ENCODE measurements at places on chromosomes 1 and 21. TPM values are rescaled to one million over a fixed set of nuclear protein-coding genes. Genes with fewer than 3 reads are reported as not detected.

- no peak for DNase-seq
Observed at GRCh38 chr1:248825573-248825908, 174 bp downstream of the SH3BP5L start.

DNA sequence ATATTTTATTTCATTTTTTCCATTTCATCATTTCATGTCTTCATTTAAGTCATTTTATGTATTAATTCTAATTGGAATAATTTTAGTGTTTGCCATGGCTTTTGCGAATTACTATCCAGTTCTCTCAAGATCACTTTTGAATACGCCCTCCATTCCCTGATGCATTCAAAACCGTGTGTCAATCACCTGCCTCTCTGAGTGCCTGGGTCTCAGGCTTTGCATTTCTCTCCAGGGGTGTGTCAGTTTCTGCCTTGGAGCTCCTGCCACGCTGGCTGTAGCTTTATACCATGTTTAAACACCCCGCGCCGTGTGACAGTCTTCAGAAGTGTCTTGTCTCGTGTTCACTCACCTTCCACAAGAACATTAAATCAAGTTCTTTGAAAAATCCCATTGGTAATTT lies 7.4 kb upstream of the DNMT3L start:
- DNase-seq: no peak

The C4BPA gene
- not detected for total RNA-seq

The WLS gene
- 113 TPM for total RNA-seq

DNA sequence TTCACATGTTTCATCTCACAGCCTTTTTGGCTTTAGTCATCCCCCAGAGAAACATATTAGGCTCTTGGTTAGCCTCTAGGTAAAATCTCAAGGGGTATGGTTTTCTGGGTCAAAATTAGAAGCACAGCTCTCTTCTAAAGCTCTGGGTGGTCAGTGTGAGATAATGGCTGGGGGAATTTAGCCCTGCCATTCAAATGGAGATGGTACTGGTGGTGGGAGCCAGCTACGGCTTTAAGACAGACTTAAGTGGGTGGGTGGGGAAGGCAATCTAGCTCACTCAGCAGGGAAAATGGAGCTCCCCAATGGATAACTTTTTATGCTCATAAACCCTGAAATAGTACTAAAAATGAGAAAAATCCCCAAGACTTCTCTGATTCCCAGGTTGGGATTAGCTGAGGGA lies 5.7 kb downstream of the TEX38 start:
- no peak for DNase-seq

The ST6GALNAC3 gene
- 4.5 TPM for total RNA-seq

DNA sequence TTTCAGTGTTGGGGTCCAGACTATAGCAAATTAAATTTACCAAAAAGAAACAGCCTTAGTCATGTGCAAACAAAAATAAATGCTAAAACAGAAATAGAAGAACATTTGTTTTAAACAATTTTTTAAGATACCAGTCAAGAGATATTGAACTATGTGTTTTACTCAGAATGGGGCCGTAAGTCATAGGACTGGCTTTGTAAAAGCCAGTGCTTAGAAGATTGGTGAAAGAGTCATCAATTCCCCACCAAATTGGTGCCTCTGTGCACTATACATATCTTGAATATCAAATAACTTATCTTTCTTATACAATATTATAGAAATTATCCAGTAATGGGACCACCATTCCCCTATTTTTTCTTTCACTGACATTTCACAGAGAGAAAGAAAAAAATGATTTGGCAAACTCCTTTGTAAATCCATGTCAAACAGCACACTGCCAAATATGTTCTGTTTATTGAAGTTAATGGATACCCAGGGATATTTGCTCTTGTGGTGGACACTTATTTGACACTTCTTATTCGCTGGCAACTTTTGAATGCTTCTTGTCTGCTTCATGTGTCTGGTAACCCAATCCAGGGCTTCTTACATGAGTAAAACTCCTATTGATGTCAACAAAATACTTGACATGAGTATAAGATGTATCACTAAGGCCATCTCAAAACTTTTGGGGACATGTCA lies 145.7 kb upstream of the PKN2 start:
- no peak for DNase-seq

GRCh38 chr1:228002792-228003191 lies 4.0 kb upstream of the WNT3A start:
- no peak for DNase-seq

- no peak for DNase-seq
Observed at GRCh38 chr1:43526002-43526401, 4.7 kb upstream of the PTPRF start.

DNA sequence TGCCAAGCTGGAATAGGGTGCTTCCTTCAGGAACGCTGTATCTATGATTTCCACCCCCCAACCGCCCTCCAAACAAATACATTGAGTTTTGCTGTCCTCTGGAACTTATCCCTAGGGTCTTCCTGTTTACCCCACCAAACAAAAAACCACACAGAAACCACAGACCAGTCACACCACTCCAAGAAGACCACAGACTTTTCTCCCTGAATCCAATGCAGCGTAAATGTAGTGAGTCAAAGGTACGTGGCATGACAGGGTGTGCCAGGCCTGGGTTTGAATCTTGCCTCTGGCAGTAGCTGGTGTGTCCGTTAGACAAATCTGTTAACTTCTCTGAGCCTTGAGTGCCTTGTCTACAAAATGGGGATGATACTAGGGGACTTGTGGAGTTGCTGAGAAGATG lies 27.8 kb downstream of the ASAP3 start:
- no peak for DNase-seq

- no peak for DNase-seq
Observed at GRCh38 chr1:239823852-239824251, 267.8 kb upstream of the FMN2 start.

GRCh38 chr1:43305926-43306687 lies 5.3 kb downstream of the TIE1 start:
- DNase-seq: no peak

The DNAI4 gene
- 17.9 TPM for total RNA-seq

DNA sequence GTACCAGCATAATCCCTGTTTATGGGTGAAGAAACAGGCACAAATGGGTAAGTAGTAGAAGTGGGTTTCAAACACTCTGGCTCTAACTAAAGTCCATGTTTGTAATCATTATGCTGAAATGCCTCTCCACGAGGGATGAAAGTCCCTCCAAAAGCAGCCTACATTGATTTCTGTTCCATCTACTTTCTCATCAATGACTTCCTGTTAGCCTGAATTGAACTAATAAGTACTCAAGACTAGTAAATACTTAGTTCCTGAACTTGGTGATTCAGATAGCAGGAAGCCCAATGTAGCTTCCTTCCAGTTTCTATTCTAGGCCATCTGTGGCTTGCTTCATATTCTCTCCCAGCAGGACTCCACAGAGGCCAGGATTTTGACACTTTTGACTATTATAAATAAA lies 11.3 kb upstream of the BACH1 start:
- no peak for DNase-seq

DNA sequence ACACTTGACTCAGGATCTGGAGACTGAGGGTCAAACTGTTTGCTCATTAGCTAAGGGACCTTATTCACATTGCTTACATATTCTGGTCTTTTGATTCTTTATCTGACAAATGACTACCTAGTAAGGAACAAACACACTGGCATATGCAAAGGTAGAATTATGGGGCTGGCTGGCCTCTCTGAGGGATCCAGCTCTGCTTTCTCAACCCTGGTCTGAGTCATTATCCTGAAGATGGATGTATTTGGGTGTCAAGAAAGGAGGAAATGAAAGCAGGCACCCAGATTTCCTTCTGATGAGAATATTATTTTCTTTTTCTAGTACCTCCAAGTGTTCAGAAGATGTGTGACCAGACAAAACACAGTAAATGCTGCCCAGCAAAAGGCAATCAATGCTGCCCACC lies 6.0 kb downstream of the SMCP start:
- DNase-seq: no peak

GRCh38 chr21:43318841-43319781 lies 107.8 kb downstream of the SIK1 start:
- DNase-seq: no peak

GRCh38 chr1:107877745-107878144 lies 87.2 kb downstream of the VAV3 start:
- DNase-seq: no peak

The FTCD gene
- total RNA-seq: 2.2 TPM

DNA sequence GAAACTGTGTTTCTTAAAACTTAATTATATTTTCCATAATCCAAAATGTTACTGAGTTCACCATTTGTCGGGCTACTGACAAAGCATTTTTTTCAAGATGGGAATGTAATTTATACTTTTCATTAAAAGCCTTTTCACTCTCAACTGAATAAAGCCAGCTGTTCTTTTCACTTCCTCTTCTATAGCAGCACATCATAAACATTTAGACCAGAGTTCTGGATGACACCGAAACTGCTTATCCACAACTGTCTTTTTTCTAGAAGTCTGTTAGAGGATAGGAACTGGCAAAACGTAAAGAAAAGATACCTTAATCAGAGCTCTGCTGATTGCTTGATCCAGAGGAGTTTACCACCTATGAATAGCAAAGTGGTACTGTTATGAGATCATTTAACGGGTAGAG lies 594.7 kb downstream of the ADGRL2 start:
- no peak for DNase-seq

DNA sequence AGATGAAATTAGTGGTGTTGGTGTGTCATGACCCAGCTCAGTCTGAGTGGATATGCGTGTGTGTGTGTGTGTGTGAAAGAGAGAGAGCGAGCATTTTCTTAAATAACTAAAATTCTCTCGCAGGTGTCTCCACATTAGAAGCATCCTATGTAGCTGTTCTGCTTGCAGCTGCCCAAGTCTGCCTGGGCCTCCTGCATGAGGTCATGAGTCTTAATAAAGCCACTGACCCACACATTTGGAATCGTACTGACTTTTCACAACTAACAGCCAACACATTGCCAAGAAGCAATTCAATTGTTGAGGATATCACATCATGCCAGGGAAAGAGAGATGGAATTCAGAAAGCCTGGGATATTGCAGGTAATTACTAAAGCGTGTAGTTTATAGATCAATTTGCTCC lies 238.2 kb upstream of the AJAP1 start:
- no peak for DNase-seq

- DNase-seq: no peak
Observed at GRCh38 chr21:37455504-37455911, 88.9 kb downstream of the DYRK1A start.

DNA sequence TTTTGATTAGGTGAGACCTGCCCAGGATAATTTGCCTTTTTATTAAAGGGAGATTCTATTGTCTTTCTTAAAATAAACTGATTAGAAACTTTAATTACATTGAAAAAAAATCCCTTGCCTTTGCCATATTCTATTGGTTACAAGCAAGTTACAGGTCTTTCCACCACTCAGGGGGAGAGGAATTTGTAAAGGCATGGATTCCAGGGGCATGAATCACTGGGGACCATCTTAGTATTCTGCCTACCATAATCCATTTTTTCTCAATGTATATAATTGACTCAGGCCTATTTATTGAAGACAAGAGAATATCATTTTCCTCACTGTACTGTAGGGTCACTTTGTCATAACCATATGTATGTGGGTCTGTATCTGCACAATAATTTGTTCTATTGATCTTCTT lies 124.3 kb upstream of the PDE4B start:
- no peak for DNase-seq

The PRMT6 gene
- total RNA-seq: 4.1 TPM

DNA sequence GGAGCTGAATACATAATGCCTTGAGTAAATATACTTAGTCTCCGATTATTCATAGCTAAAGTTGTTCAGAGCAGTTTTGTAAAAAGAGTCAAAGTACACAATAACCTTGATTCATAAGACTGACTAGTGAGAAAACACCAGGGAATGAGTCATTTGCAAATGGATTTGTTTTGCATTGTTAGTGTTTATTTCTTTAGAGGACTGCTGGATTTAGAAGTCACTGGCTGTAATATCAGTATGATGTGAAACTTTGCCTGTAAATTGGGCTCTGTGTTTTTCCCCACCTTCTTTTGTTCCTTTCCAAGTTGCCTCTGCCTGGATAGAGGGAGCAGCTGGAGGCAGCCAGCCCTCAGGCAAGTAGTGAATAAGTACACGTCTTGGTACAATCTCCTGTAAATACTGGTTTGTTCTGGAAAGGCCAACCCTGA lies 474.7 kb downstream of the NUF2 start:
- no peak for DNase-seq

DNA sequence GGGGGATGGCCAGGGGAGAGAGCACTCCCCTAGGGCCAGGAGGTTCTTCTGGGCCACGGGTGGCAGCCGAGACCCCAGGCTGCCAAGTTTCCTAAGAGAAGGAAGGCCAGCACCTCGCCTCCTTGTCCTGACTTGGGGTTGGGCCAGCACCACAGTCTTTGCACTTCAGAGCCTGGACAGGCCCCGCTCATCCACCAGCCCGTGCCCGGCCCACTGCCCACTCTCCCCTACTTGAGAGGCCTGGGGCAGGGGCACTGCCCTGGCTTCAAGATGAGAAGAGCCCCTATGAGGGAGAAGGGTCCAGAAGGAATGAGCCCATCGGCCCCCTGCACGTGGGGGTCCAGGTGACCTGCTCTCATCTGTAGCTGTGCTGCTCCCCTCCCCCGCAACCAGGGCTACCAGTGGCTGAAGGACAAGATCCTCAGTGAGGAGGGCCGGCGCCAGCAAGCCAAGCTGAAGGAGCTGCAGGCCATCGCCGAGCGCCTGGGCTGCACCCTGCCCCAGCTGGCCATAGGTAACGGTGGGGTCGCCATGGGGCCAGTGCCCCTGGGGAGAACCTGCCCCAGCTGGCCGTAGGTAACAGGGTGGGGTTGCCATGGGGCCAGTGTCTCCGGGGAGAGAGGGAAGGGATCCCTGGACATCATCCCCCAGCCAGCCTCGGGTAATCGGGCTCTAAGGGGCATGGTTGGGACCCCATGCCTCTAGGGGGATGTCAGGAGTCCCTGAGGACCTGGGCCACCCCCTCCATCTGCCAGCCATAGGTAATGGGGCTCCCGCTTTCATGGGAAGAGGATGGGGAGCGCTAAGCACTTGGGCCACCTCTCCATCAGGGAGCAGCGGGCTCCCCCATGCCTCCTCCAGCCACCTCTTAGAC lies 50.8 kb downstream of the KCNAB2 start:
- peak; percentile 12 for DNase-seq

- DNase-seq: no peak
Observed at GRCh38 chr21:42892582-42892930, 553 bp upstream of the NDUFV3 start.

DNA sequence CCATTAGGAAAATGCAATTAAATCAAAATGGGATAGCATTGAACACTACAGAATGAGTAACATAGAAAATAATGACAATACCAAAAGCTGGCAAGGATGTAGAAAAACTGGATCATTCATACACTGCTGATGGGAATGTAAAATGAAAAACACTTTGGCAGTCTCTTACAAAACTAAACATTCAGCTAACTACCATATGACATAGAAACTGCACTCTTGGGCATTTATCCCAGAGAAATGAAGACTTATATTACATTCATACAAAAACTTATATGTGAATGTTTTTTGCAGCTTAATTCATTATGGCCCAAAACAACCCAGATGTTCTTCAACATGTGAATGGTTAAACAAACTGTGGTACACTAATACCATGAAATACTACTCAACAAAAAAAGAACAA lies 66.4 kb downstream of the ANKRD13C start:
- no peak for DNase-seq

The LENEP gene
- not detected for total RNA-seq

Measured in left ventricle myocardium inferior (tissue), 1 donor.